ENCODE measurements at places on chromosomes 11 and 22.
A peak's percentile ranks its signal among the peaks of the same experiment; 100 is the strongest.

GRCh38 chr11:122414406-122415018 is 241.0 kb upstream of the UBASH3B start:
- no peak for DNase-seq

DNA sequence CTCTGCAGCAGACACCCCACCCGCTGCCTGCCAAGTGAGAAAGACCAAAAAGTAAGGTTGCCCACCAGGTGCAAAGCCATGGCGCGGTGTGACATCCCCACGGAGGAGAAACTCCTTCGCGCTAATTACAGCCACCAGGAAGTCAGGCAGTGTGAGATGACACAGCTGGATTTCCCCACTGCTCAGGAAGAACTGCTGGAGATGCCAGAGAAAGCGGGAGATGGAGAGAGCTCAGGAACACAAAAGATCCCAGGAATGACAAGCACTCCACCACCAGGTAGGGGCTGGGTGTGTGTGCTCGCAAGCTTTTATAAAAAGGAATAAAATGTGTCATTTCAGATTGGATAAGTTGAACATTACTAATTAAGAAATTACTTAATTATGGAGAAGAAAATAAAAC is 292.7 kb downstream of the OPCML start:
- no peak for DNase-seq

DNA sequence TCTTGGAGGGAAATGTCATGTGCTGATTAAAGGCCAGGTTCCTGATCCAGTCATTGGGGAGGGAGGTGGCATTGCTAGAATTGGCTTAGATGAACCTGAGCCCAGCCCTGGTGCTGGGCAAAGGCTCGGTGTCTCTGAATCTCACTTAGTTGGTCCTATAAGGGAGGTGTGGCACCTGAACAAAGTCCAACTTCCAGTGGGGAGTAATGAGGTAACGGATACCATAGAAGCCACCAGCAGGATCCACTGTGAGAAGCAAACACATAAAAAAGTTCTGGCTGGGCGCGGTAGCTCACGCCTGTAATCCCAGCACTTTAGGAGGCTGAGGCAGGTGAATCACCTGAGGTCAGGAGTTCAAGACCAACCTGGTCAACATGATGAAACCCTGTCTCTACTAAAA is 26.6 kb downstream of the PRDM11 start:
- DNase-seq, result no peak

GRCh38 chr11:28836285-28837081 is 728.3 kb downstream of the METTL15 start:
- DNase-seq, result no peak

DNA sequence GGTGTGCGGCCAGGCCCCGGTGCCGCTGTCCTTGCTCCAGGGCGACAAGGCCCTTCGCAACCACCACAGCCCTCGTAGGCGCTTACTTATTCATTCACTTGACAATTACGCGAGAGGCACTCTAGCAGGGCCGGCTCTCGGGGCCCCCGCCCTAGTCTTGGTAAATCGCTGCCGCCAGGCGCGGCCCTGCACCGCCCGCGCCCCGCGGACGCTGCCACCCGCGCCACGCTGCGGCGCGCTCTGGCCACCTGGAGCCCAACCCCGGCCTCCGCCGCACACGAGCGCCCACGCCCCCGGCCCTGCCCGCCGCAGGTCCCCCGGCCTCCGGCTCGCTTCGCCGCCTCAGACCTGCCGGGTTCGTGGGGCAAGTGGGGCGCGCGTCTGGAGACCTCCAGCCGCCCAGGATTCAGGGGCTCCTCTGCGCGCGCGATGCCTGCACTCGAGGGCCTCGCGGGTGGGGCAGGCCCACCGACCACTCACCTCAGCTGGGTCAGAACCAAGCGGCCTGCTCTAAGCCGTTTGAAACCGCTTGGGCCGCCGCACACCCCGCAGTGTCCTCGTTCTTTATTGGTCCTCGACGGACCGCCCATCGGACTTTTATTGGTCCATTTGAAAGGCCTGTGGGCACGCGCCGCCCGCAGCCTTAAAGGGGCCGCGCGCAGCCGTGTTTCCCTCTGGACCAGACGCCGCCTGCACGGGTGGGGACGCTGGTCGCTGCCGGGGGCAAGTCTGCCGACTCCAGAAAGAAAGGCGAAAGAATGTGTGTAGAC is at the start of gene CKAP5:
Gene CKAP5 (minus strand): TSS at position 541 of the 770 bp plus-strand sequence. CDS start 25,049 bp downstream, outside the sequence.
- peak; percentile 77 for DNase-seq

DNA sequence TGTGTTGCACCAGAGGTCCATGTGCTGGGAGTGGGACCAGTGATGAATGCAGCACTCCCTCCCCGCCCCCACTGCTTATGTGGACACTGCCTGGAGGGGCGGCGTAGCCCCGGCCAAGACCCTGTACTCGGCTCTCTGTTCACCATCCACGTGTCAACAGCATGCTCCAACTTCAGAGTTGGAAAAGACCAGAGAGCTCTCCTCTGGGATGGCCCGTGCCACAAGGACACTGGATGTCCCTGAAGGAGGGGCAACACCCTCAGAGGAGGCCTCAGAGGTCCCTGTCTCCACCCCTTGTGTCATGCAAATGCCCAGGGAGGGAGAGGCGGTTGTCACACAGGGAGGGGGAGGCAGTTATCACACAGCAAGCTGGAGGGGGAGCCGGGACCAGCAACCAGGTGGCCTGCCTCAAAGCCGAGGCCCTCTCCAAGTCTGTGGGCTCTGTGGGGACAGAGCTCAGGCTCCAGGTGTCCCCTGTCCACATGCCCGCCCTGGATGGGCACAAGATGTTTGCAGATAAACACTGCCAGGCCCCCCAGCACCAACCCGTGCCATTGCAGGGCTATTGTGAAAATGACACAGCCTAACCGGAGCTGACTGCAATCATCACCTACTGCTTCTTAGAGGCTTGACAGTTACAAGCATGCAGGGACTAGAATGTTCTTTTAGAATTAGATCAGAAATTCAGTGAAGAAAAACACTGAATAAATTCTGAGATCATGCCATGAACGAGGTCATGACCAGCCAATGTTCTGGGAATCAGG is 121.1 kb downstream of the PHF21B start:
- DNase-seq, result no peak

- DNase-seq, result no peak
Measured at GRCh38 chr22:38222797-38223119, 21.0 kb downstream of the MAFF start.

DNA sequence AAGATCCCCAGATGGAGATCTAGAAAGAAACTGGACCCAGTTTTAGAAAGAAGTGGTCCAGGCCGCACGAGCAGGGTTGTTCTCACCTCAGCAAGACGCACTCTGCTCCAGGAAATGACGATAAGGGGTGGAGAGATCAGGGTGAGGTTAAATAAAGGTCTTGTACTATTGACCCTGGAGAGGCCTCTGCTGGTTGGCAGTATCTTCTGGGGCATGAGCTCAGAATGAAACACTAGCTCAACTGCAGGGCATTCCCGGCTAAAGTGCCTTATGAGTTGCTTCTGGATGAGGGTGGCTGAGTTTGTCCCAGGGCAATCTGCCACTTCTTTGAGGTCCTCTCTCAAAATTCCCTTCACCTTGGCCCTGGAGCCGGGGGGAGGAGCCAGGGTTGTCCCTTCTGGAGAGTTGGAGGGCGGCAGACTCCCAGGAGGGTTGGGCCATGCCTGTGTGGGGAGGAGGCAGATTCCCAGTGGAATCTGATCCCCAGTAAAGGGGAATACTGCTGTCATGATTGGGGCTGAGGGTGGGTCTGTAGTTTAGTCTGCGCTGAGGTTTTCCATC is 10.9 kb downstream of the USP2 start:
- DNase-seq, result no peak

- DNase-seq, result no peak
Measured at GRCh38 chr22:43127166-43127908, 15.9 kb downstream of the MCAT start.

DNA sequence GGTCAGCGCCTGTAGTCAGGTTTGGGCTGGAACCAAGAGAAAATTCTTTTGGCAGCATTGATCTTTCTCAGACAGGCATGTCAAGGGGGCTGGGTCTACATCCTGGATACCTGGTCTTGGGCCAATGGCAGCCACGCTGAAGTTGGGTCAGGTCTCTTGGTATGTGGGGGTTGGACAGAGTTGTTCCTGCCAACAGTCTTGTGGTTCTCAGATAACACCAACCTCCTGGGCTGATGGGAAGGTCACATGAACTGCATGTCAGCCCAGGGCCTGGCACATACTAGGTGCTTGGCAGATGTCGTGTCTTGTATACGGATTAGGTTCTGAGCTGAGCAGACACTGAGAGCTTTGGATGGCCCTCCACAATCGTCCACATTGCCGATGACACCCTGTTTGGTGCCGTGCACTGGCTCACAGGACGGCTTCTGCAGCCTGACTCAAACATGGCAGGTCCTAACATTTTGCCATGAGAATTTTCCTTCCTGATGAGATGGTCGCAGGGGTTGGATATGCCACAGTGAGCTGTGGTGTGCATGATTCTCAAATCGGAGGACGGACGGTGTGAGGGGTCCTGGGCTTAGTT is 42.0 kb downstream of the FBLN1 start:
- no peak for DNase-seq

GRCh38 chr11:109993786-109994185 is 99.4 kb upstream of the ZC3H12C start:
- DNase-seq, result no peak

DNA sequence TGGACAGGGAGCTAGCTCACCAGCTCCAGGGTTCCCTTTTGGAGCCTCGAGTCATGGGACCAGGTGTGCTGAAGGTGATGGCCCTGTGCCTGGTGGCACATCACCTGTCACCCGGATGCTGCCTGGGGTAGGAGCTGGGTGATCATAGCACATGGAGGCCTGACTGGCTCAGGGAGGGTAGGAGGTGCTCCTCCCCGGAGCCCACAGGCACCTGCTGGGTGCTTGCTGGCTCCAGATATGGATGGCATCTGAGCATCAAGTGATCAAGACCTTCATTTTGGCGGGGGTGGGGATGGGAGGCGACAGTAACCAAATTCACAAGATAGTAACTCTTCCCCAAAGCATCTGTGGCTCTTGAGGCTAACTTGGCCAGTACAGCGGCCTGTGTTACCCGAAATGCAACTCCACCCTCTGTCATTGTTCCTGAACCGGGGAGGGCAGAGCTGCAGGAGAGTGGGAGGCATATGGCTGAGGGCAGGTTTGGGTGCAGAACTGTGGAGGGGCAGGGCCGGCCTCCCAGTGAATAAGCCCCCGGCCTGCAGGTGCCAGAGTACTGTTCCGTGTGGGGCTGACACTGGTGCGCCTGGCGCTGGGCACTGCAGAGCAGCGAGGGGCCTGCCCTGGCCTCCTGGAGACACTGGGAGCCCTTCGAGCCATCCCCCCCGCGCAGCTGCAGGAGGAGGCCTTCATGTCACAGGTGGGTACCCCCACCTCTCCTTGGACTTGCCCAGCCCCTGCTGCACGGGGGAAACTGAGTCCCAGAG is 4.7 kb downstream of the TBC1D10C start:
- no peak for DNase-seq

DNA sequence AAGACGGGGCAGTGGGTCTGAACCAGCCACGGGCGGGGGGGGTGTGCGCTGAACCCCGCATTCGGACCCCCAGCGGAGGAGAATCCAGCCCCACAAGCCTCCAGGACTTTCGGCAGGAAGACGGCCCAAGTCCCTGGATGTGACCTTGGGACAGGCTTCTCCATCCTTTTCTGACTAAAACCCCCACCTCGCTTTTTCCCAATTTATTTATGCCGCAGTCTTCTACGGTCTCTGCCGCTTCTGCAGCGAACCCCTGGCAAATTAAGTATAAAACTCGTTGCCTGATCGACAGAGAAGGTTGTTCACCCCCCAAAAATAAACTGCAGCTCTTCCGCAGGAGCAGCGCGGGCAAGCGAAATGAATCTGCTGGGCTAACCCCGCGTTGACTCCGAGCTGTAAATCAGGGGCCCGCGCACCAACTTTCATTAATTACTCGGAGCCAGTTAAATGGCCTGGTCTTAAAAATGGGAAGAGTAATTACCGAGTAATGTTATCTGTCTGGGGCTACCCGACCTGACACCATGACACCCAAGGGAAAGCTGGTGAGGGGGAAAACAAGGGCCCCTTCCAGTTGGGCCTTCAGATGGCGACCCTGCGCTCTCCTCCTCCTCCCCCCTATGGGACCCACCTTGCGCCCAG is 6.6 kb downstream of the WT1 start:
- no peak for DNase-seq

GRCh38 chr11:19800162-19800561 is 87.5 kb downstream of the NAV2 start:
- DNase-seq, result no peak

DNA sequence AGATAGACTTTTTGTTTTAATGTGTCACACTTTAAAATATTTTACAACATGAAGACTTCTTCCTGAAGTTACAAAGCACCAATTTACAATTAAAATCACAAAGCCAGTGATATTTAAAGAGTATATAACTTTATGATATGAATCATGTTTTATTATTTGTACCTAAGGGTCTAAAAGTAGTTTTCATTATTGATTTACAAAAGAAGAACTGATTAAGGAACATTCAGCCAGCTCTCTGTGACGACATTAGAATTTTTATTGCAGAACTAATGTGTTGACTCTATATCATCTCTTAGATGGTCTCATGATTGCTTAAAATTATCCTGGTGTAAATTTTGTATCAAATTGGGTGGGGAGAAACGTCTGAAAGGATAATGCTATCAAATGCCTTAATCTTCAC is 82.8 kb upstream of the ALKBH3 start:
- DNase-seq, result no peak

DNA sequence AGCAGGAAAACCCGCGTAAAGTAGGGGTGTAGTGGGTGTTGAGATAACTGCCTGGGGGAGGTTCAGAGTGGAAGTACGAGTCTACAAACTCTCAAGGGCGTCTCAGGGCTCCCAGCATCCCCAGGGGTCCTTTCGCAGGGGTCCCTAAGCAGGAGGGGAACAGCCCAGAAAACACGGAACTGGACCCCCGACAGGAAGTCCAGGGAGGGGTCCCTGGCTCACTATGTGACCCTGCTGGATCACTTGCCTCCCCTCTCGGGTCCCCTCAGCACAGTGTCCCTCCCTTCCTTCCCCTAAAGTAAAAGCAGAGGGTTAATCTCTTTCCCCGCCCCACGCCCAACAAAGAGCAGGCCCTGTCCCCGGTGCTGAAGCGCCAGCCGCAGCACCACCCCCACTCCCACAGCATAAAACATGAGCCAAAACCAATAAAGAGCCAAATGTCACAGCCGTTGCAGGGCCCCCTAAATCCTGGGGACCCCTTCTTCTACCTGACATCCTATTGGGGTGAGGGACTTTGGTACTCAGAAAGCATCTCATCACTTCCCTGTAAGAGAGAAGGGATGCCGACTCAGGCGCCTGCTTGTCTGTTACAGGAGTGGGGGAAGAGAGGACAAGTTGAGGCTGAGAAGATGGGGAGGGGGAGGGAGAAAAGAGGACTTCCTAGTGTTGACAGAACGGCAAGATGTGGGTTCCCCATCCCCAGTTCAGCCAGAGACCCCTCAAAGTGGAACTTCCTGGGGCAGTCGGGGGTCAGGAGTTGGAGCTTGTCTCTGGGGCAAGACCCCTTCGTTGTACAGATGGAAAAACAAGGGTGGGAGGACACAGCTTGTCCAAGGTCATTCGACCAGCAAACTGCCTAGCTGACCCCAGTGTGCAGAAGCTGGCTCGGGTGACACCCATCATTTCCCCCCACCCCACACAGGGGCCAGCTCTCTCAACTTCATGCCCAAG is 1.4 kb upstream of the NEFH start:
- no peak for DNase-seq

Measured in activated CD4-positive, alpha-beta T cell treated with anti-CD3 and anti-CD28 coated beads, Interleukin-2, amount 50 U/mL, for 4 hours (primary cell).